H7 (cell line): ENCODE measurements at places on chromosomes 16 and 17. TPM values are rescaled to one million over a fixed set of nuclear protein-coding genes. Genes with fewer than 3 reads are reported as not detected.

HS3ST2 gene
- 0.24 TPM in 1 of 2 replicates, not detected in the other for total RNA-seq

DOC2B gene
- total RNA-seq, result 0.04 and 1.1 TPM in 2 replicates

DUXB gene
- total RNA-seq, result not detected in 2 replicates

OTOP3 gene
- total RNA-seq, result not detected in 2 replicates

REXO5 gene
- 9.5 and 11.3 TPM in 2 replicates for total RNA-seq

NPIPB5 gene
- total RNA-seq, result 24.6 and 27.6 TPM in 2 replicates

WNT9B gene
- total RNA-seq, result 0.48 and 0.83 TPM in 2 replicates

LDHD gene
- total RNA-seq, result 10.4 and 13.7 TPM in 2 replicates

PYCARD gene
- 32.2 and 35.2 TPM in 2 replicates for total RNA-seq

RPH3AL gene
- 1.3 and 2.8 TPM in 2 replicates for total RNA-seq

MFAP4 gene
- total RNA-seq, result 22.2 and 24.8 TPM in 2 replicates

PRSS33 gene
- not detected in 2 replicates for total RNA-seq

TNFRSF13B gene
- total RNA-seq, result 0.21 TPM in 1 of 2 replicates, not detected in the other

HSD17B2 gene
- total RNA-seq, result 0.04 TPM in 1 of 2 replicates, not detected in the other

C17orf107 gene
- 7.6 and 7.8 TPM in 2 replicates for total RNA-seq

BIRC5 gene
- total RNA-seq, result 152 and 154 TPM in 2 replicates

CDT1 gene
- total RNA-seq, result 120 and 176 TPM in 2 replicates

ARHGDIG gene
- 4.0 and 5.3 TPM in 2 replicates for total RNA-seq

BRIP1 gene
- 12.0 and 17.0 TPM in 2 replicates for total RNA-seq

HOXB3 gene
- 4.5 and 6.8 TPM in 2 replicates for total RNA-seq

HNF1B gene
- total RNA-seq, result 0.30 and 1.1 TPM in 2 replicates

MMP2 gene
- 33.7 and 36.7 TPM in 2 replicates for total RNA-seq

PERCC1 gene
- not detected in 2 replicates for total RNA-seq

CCL16 gene
- not detected in 2 replicates for total RNA-seq

TNFRSF12A gene
- total RNA-seq, result 144 and 171 TPM in 2 replicates

KRTAP1-1 gene
- not detected in 2 replicates for total RNA-seq

PIGW gene
- total RNA-seq, result 9.6 and 10.7 TPM in 2 replicates

OR1E1 gene
- not detected in 2 replicates for total RNA-seq

RAB37 gene
- 2.5 and 3.5 TPM in 2 replicates for total RNA-seq

MILR1 gene
- 0.70 and 1.5 TPM in 2 replicates for total RNA-seq

IGFALS gene
- not detected in 2 replicates for total RNA-seq

ABCC11 gene
- total RNA-seq, result 0.03 TPM in 1 of 2 replicates, not detected in the other

SDR42E2 gene
- total RNA-seq, result 0.04 TPM in 1 of 2 replicates, not detected in the other

TNFRSF17 gene
- total RNA-seq, result not detected in 2 replicates

LYZL6 gene
- total RNA-seq, result not detected in 2 replicates

CSH2 gene
- not detected in 2 replicates for total RNA-seq

ADAM11 gene
- 0.45 and 1.2 TPM in 2 replicates for total RNA-seq

CES5A gene
- 0.18 TPM in 1 of 2 replicates, not detected in the other for total RNA-seq

CHD9 gene
- 12.9 and 15.0 TPM in 2 replicates for total RNA-seq

FOXC2 gene
- total RNA-seq, result 0.62 TPM in 1 of 2 replicates, not detected in the other

ZNF18 gene
- 17.2 and 19.8 TPM in 2 replicates for total RNA-seq

C1QL1 gene
- 12.7 and 17.3 TPM in 2 replicates for total RNA-seq

TPSD1 gene
- not detected in 2 replicates for total RNA-seq

SLC13A5 gene
- 0.10 and 0.11 TPM in 2 replicates for total RNA-seq

METRN gene
- 49.6 and 64.2 TPM in 2 replicates for total RNA-seq

CRHR1 gene
- total RNA-seq, result 0.14 and 0.81 TPM in 2 replicates

FSCN2 gene
- total RNA-seq, result 0.33 TPM in 1 of 2 replicates, not detected in the other

C16orf92 gene
- total RNA-seq, result not detected in 2 replicates

KCNJ12 gene
- 5.1 and 7.6 TPM in 2 replicates for total RNA-seq

ABAT gene
- 1.8 and 3.1 TPM in 2 replicates for total RNA-seq

ST6GALNAC1 gene
- not detected in 2 replicates for total RNA-seq

FBXO39 gene
- not detected in 2 replicates for total RNA-seq

CD300H gene
- total RNA-seq, result not detected in 2 replicates

GSDMA gene
- not detected in 2 replicates for total RNA-seq
